Bronchus fibroblast of lung (primary cell): ENCODE measurements at places on chromosomes 2 and 18. TPM values are rescaled to one million over a fixed set of nuclear protein-coding genes. Genes with fewer than 3 reads are reported as not detected.

Gene LBX2
- 1.3 and 3.4 TPM in 2 replicates for total RNA-seq

Gene EPB41L3
- 34.5 and 36.8 TPM in 2 replicates for total RNA-seq

Gene ABCG8
- total RNA-seq: not detected in 2 replicates

Gene SULT6B1
- total RNA-seq: not detected in 2 replicates

Gene MC4R
- 0.15 TPM in 1 of 2 replicates, not detected in the other for total RNA-seq

Gene ABCG5
- total RNA-seq: not detected in 2 replicates

Gene FZD7
- total RNA-seq: 30.6 and 31.8 TPM in 2 replicates

Gene KCNE4
- 1.9 and 2.0 TPM in 2 replicates for total RNA-seq

Gene PID1
- 5.9 and 6.7 TPM in 2 replicates for total RNA-seq

Gene SP9
- total RNA-seq: not detected in 2 replicates

Gene KIAA2012
- not detected in 2 replicates for total RNA-seq
